ENCODE measurements at places on chromosomes 4 and X.

- no peak for DNase-seq
- H3K4me3 ChIP-seq: no peak overlapping the region
- no peak overlapping the region for H3K27ac ChIP-seq
- no peaks in the 10 kb centered on the region for H3K27me3 ChIP-seq
These were observed 136.2 kb downstream of the CFAP299 start for GRCh38 chr4:80471756-80472155.

GRCh38 chr4:2318476-2318875 lies 56.6 kb upstream of the MXD4 start:
- no peaks in the 10 kb centered on the region for H3K36me3 ChIP-seq
- H3K4me1 ChIP-seq: peaks cover 27% of the 10 kb centered on the region
- H3K4me3 ChIP-seq: no peak overlapping the region
- no peaks in the 10 kb centered on the region for H3K27me3 ChIP-seq

- H3K4me1 ChIP-seq: no peaks in the 10 kb centered on the region
- H3K27ac ChIP-seq: no peak overlapping the region
- H3K4me3 ChIP-seq: no peak overlapping the region
These were observed 144.5 kb downstream of the SMIM20 start for GRCh38 chr4:26058537-26058936.

GRCh38 chrX:49257846-49258748 lies 6.4 kb downstream of the FOXP3 start:
- DNase-seq: no peak
- peak overlapping the region; percentile 23 for H3K4me3 ChIP-seq
- H3K36me3 ChIP-seq: no peaks in the 10 kb centered on the region
- H3K4me1 ChIP-seq: peaks cover 12% of the 10 kb centered on the region
- no peaks in the 10 kb centered on the region for H3K27me3 ChIP-seq

- no peaks in the 10 kb centered on the region for H3K36me3 ChIP-seq
- no peak overlapping the region for H3K27ac ChIP-seq
- H3K4me3 ChIP-seq: no peak overlapping the region
- no peaks in the 10 kb centered on the region for H3K4me1 ChIP-seq
- no peaks in the 10 kb centered on the region for H3K27me3 ChIP-seq
These were observed 293.8 kb downstream of the IQCM start for GRCh38 chr4:149521611-149522425.

Measured in central memory CD8-positive, alpha-beta T cell (primary cell).